ENCODE measurements at places on chromosomes 12 and 14.

GRCh38 chr12:4947253-4947652, 37.5 kb downstream of the KCNA1 start:
- DNase-seq: no peak

DNA sequence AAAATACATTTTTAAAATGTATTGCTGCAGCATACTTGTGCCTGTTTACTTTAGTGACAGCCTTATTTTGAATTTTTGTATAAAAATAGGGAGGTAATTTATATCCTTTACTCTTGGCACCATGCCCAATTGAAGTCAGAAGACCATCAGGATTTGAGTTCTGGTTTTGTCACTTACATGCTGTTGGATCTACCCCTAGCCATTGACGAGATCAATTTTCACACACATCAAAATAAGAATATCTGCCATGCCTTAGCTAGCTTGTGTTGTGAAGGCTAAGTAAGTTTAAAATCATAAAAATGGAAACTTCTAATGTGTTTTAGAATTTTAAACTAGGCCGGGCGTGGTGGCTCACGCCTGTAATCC, 381.8 kb downstream of the KCNH5 start:
- DNase-seq: no peak

GRCh38 chr14:53924753-53925152, 31.9 kb downstream of the BMP4 start:
- peak; percentile 89 for DNase-seq

DNA sequence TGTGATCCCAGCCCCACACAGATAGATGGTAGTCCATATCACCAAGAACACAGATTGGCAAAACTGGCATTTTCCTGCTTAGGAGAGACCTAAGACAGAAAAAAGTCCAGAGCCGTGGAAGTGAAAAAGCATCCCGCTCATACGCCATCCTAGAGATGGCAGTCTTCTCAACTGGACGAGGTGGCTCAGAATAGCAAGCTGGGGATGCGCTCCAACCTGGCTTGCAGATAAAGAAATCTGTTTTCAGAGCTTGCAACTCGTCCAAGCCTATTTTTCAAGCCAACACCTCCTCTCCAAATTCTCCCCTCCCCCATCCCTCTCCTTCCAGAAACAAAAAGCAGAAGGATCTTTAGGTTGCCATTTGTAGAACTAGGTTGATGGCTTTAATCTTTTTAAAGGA, 74.3 kb upstream of the OTX2 start:
- DNase-seq: no peak

GRCh38 chr14:30445852-30446251, 113.1 kb upstream of the G2E3 start:
- DNase-seq: no peak

DNA sequence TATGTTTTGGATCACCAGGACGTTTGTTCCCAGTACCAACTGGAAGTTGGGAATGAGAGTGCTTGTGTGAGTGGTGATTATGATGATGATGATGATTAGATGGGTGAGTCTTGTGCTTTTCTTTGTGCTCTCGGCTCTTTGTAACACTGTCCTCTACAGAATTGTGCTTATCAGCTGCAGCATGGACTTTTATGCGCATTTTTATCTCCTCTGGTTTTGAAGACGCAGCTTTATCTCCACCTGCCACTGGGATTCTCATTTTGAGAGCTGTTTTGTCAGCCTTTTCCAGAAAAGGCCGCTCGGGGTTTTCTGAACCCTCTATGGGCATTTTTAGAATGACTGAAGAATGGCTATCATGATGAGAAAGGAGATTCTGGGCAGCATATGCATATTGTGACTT, 11.5 kb upstream of the KANSL2 start:
- no peak for DNase-seq

- no peak for DNase-seq
Observed at GRCh38 chr12:90407841-90408240, 547.1 kb downstream of the CCER1 start.

GRCh38 chr14:43005807-43006206, 1399.1 kb downstream of the LRFN5 start:
- DNase-seq: no peak

- DNase-seq: no peak
Observed at GRCh38 chr14:99537399-99537798, 56.2 kb downstream of the CCNK start.

DNA sequence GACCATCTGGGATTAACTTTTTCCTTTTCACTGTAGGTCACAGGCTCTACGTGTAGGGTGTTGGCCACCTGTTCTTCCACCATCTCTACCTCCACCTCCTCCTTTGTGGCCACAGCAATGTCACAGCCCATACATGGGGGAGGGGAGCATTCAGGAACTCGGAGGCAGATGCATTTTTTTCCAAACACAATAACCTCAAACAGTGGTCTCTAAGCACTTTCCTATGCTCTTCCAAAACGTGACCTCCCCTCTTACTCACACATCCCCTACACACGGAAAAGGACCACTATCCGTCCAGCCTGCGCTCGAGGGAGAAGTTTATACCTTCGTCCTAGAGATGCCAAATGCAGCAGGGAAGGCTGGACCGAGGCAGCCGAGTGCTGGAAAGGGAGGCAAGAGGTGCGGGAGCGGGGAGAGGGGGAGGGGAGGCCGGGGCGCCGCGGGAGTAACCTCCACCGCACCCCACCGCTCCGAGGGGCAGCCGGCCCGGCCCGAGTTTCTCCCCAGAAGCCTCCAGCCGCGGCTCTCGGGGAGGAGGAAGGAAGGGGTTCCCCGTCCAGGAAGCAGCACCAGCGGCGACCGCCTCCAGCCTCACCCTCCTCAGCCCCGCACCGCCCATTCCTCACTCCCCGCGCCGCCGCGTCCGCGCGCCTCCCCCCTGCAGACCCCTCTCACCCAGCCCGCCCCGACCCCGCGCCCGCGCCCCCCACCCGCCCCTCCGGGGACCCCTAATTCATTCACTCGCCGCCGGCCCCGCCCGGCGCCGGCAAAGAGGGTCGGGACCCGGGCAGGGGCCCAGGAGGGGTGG, 594 bp downstream of the KRAS start:
- DNase-seq: no peak

- DNase-seq: no peak
Observed at GRCh38 chr14:83940253-83940652, 1589.7 kb upstream of the FLRT2 start.

- no peak for DNase-seq
Observed at GRCh38 chr14:62381311-62382070, 619.3 kb downstream of the SNAPC1 start.

- no peak for DNase-seq
Observed at GRCh38 chr12:128476266-128476665, 209.3 kb downstream of the TMEM132C start.

- DNase-seq: peak; percentile 59
Observed at GRCh38 chr12:66014818-66015217, 115.7 kb downstream of the LLPH start.
